ENCODE measurements at places on chromosomes 12 and 14.
A peak's percentile ranks its signal among the peaks of the same experiment; 100 is the strongest.

- DNase-seq: no peak
Measured at GRCh38 chr12:102439426-102440405, 40.6 kb downstream of the IGF1 start.

DNA sequence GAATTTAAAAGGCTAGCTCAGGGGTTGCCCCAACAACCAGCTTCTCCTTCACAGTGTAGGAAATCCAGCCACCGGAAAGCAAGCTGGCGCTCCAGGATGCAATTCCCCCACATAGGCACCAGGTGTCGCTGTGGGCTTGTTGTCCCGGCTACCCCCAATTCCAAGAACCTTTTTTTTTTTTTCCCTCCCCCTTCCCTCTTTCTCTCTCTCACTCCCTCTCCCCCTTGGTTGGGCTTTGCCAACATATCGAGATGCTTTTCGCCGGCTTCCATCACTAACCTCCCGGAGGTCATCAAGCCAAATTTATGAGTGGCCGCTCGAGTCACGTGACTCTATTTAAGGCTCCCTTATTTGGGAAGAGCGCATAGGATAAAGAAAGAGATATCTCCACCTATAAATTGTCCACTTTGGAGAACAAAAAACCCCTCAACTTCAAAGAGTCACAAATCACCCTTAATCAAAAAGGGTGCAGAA, at the start of gene HOXC5:
Gene HOXC5 (plus strand): TSS at position 424 of the 474 bp plus-strand sequence. CDS start 73 bp downstream, outside the sequence.
- peak; percentile 60 for DNase-seq

DNA sequence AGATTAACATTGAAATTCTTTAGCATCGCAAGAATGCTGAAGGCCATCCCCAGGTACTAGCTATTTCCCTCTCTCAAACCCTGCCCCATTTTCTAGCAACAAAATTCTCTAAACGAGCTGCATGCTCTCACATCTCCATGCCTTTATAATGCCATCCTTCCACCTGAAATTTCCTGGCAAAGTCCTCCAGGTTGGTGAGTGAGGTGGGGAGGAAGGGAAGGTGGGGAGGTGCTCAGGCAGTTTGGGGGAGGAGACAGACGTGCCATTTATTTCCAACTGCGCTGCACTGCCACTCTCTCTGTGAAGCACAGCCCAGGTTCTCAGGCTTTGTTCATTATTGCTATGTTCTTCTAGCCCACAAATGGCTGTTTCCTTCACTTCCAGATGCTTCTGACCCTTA, 208.4 kb downstream of the PAWR start:
- no peak for DNase-seq

GRCh38 chr14:95303552-95303951, 16.2 kb downstream of the CLMN start:
- DNase-seq: no peak
